Activated T-cell treated with anti-CD3 and anti-CD28 coated beads, Interleukin-2, amount 50 U/mL, for 48 hours (primary cell): ENCODE measurements at places on chromosomes 1 and 21.

DNA sequence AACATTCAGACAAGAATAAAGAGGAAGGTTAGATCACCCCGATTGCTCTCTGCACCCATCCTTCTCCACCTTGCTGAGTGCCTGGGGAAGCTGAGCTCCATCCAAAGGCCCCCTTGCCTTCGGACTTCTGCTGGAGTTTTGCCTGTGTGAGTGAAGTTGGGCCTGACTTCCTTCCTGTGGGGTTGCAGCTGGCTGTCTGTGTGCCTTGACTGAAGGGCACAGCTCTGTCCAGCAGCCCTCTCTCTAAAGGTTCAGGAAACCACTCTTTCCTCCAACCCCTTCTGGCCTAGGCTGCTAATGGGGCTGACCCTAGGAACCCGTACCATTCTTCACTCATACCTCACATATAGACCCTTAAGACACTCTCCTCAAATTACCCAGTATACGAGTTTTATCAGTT lies 173.4 kb upstream of the HMCN1 start:
- DNase-seq, result peak; percentile 25

DNA sequence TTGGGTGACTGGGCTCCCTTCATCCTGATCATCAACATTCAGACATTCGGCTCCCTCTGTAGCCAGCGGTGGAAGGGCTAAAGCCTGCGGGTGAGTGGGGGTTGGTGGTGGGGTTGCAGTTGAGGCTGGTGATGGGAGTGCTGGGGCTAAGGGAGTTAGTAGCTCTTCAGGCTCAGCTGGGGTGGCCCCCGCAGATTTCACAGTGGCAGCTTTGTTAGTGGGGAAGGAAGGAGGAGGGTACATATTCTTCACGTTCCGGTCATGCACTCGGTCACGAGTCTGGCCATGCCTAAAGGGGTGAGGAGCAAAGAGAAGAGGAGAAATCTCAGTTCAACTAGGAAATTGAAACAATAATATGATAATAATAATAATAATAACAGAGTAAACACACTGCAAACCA lies 6.8 kb downstream of the PSMB4 start:
- DNase-seq, result no peak

DNA sequence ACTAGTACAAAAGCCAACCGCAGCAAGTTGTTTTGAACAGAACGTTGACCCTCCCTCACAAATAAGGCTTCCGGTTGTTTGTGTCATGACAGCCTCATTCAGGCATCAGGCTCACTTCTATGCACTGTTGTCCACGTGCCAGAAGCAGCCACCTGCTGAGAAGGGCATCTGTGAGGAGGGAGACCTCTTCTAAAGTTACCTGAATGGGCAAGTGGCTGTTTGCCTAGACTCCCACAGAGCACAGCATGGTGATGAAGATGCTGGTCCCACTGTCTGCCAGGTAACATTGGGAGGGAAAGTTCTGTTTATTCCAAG lies 176.1 kb downstream of the CLIC6 start:
- peak; percentile 24 for DNase-seq

DNA sequence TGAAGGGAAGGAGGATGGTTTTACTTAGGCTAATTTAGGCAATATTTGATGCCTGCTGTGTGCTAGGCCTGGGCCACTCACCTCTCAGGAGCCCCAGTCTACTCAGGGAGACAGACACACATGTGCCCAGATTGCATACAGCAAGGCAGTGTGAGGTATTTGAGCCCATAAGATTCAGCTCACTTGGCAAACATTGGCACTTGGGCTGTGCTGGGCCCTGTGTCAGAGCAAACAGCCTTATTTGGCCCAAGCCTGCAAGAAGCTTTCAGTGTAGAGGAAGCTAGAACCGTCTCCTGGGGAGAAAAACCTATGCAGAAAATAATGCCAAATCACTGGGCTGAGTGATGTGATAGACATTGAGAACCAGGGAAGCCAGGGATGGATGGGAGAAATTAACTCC lies 3.9 kb upstream of the SYNC start:
- no peak for DNase-seq

DNA sequence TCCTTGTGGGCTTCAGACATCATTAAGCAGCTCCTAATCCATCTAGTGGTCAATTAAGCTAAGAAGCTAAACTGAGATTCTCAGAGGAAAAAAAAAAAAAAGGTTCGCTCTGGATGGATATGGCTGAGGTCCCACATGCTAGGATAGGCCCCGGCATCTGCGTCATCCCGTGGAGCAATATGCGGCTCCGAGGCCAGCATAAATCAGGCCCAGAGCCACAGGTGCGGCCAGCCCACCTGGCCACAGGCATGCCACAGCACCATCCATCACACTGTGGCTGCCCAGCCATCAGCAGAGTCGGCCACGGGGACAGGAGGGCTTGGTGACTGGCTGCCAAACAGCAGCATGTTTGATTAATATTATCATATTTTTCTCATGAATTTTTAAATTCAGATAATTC lies 106.9 kb upstream of the TIAM1 start:
- no peak for DNase-seq

GRCh38 chr1:116466810-116467557 lies 93.9 kb downstream of the ATP1A1 start:
- no peak for DNase-seq

- DNase-seq, result no peak
These were observed 17.4 kb downstream of the ENSA start for GRCh38 chr1:150612014-150612345.

DNA sequence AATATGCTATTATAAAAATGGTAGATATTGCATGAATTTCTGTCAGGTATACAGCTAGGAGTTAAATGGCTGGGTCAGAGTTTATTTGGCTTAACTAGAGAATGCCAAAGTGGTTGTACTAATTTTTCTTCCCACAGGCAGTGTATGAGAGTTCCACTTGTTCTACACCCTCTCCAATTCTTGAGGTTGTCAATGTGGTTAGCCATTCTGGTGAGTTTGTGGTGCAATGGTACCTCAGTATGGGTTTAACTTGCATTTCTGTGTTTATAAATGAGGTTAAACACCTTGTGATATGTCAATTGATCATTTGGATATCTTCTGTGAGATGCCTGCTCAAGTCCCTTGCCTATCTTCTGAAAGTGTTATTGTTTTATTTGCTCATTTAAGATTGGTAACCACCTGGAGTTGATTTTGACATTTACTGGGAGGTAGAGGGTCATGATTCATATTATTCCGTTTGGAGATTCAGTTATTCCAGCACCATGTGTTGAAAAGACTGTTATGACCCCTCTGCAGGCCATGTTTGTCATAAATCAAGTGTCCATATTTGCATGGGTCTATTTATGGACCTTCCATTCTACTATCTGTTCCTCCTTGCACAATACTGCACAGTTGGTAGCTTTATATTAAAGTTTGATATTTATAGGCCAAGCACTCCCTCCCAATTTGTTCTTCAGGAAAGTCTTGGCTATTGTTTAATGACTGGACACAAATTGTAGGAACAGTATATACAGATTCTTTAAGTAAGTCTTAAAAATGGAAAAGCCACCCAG lies 5.8 kb downstream of the FALEC start:
- DNase-seq, result no peak

GRCh38 chr1:80462006-80462405 lies 1338.7 kb upstream of the ADGRL2 start:
- no peak for DNase-seq

GRCh38 chr1:21924503-21925005 lies 12.6 kb downstream of the HSPG2 start:
- DNase-seq, result no peak

DNA sequence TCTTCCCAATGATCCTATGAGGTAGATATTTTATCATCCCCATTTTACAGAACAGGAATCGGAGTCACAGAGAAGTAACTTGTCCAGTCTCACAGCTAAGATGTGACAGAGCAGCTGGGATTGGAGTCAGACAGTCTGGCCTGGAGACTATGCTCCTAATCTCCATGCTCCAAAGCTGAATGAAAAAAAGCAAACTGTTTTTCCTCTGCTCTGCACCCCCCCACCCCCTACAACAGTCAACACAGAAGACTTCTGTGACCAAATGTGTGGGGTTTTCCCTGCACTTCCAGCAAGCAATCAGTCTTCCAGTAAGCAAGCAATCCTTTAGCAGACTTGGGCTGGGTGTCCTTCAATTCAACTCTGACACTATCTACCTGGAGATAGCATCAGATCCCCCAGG lies 33.2 kb downstream of the KIRREL1 start:
- DNase-seq, result no peak

GRCh38 chr1:39822146-39822545 lies 33.5 kb upstream of the BMP8B start:
- DNase-seq, result no peak
